ENCODE measurements at places on chromosomes 1 and 21.

GRCh38 chr1:41315871-41316270 lies 45.4 kb upstream of the FOXO6 start:
- DNase-seq = no peak

GRCh38 chr1:175840787-175841186 lies 97.4 kb upstream of the TNR start:
- no peak for DNase-seq

DNA sequence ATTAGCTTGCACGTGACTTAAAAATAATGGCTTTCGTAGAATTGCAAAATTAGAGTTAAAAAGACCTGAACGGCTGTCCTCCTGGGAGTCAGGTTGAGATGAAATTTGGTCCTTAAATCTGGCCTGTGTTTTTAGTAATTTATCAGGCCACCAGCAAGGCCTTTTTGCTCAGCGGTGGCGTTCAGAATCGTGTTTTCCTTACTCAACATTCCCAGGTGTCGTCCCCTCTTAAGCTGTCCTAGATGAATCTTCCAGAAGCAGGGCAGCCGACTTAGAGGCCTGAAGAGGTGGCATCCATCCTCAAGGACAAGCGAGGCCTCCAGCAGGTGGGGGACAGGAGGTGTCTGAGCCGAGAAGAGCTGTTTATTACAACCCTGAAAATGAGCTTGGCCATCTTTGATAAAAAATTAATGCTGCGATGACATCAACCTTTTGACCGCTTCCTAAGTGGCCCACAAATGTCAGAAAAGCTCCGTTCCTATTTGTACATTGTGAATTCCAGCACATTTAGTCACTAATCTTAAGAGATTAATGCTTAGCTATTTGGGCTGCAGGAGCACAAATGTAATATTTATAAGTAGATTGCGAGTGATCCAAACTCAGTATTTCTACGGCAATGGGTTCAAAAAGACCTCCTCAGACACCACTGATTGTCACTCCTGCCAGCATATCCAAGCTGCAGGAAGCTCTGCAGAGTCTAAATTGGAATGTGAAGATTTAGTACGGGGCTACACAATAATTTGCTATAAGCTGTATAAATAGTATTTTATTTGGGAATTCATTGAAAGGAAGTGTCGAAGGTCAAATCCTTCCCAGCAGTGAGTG lies 344.1 kb upstream of the VAMP3 start:
- no peak for DNase-seq

- no peak for DNase-seq
Measured at GRCh38 chr1:26022404-26022779, 817 bp downstream of the EXTL1 start.

DNA sequence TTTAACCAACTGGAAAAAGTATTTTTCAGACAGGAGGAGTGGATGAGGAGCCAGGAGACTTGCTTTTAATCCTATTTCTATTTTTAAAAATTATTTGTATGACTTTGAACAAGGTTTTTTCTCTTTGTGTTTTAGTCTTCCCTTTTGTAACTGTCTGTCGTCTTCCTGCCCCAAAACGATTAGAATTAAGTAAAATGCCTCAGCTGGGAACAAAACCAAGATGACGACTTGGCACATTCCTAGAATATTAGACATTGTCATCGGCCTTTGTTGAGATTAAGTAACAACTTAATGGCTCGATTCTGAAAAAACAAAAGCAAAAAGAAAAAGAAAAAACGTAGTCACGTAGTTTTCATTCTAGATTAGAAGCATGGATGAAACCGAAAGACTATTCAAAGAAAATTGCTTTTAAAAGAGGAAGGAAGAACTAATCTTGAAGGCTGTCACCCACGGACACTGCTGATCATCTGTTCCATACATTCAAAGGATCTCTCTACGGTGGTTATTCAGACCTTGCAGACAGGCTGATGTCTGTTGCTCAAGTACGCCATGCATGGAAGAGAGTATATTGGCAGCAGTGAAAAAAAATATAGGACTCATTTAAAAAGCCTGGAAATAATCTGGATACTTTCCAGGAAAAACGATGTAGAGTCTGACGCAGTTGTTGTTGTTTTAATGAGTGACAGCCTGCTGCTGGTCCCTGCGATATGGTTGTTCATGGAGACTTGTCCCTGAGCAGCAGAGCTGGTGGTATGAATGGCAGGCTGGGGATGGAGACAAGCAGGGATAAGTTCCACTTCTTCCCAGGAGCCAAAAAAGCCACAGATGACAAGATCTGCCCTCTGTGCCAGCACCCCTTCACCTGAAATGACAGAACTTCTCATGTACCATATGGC lies 16.8 kb downstream of the GNG4 start:
- DNase-seq = no peak

DNA sequence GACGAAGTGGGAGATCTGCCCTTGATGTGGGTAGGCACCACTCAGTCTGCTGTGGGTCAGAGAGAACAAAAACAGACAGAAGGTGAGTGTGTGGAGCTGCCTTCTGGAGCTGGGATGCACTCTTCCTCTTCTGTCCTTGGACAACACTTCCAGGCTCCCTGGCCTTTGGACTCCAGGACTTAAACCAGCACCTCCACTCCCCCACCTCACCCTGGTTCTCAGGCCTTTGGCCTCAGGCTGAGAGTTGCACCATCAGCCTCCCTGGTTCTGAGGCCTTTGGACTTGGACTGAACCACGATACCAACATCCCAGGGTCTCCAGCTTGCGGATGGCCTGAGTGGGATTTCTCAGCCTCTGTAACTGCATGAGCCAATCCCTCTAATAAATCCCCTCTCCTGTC lies 68.1 kb upstream of the STUM start:
- DNase-seq = no peak

DNA sequence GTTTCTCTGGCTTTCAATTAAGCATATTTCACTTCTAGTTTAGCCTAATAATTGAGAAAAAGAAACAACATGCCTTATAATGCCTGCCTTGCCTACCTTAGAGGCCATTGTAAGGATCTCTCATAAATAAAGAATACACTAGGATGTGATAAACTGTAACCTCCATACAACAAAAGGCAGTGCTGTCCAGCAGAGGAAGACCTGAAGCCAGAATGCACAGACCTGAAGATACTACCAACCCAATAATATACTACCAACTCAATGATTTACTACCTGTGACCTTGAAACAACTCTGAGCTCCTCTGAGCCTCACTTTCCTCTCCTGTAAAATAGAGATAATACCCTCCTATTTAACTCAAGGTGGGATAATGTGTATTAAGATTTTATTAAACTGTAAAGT lies 361.3 kb downstream of the TTLL7 start:
- no peak for DNase-seq

- DNase-seq = no peak
Measured at GRCh38 chr1:36502616-36503015, 19.9 kb upstream of the CSF3R start.

DNA sequence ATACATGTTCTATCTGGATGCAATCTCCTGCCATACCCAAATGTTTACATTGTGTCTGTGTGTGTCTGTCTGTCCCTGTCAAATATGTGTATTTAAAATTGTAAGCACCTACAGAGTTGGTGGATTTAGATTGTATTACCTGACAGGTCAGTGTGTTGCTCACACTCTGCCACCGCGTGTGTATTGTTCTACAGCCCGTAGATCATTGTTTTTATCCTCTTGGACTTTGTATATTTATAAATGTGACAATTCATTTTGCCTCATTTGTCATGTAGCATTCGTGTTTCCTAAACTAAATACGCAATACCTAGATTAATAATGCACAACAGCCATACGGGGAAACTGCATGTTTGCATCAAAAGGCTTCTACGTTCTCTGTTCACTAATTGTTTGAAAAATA lies 634 bp downstream of the ALG14 start:
- no peak for DNase-seq

GRCh38 chr1:204455063-204455830 lies 39.4 kb downstream of the PIK3C2B start:
- DNase-seq = no peak

DNA sequence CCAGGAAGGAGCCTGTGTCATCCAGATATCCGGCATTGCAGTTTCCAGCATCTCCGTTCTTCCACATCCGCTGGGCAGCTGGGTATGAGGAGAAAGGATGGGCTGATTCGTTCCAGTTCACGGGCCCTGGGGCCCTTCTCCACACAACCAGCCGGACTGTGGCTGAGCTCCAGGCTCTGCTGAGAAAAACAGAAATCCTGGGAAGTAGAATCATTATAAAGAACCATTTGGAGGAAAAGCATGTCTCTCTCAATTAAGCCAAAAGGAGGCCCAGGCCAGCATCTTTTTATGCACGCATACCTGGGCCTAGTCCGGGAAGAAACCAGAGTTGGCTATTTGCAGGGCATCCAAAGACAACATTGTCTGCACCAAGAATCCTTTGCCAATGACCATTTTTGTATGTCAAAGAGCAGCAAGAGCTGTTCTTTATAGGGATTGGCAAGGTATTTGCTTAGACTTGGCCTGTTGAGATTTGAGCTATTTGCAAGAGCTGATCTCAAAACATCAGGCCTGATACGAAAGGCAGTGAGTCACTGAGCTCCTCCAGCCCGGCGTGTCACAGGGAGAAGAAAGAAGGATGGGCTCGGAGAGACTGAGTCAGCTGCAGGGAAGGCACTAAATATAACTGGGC lies 84.9 kb upstream of the ARHGEF16 start:
- no peak for DNase-seq

- no peak for DNase-seq
Measured at GRCh38 chr1:51986718-51987117, 3.8 kb downstream of the RAB3B start.

- DNase-seq = no peak
Measured at GRCh38 chr1:106063510-106063909, 993.0 kb upstream of the PRMT6 start.

DNA sequence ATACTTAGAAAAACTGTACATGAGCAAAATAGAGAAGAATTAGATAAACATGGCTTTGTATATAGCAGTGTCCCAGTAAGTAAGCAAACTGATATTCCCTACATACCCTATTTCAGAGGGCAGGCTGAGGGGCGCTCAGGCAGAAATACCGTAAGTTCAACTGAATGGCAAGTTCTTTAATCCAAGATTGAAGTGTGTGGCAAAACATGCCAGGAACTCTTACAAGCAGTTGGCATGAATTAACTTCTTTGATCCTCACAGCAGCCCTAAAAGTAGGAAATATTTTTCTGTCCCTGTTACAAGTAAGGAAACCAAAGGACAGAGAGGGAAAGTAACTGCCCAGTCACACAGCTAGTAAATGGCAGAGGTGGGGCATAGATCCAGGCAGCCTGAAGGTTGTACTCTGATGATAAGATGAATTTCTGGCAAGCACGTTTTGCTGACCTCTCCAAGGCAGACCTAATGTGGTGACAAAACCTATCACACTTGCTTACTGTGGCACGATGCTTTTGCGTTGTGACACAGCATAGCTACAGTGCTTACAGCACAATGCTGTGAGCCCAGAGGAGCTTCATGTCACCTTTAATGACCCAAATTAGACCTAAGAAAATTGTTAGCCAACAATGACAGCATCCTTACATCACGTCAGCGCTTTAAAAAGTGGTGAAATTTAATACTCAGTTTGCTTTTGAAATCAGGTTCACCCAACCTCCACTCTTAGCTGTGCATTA lies 35.0 kb upstream of the THEM4 start:
- no peak for DNase-seq

GRCh38 chr21:45401916-45402900 lies 2.8 kb upstream of the COL18A1 start:
- DNase-seq = no peak

- no peak for DNase-seq
Measured at GRCh38 chr1:15388201-15388880, 21.3 kb upstream of the EFHD2 start.

GRCh38 chr1:245888809-245889208 lies 618.3 kb downstream of the SMYD3 start:
- DNase-seq = no peak

DNA sequence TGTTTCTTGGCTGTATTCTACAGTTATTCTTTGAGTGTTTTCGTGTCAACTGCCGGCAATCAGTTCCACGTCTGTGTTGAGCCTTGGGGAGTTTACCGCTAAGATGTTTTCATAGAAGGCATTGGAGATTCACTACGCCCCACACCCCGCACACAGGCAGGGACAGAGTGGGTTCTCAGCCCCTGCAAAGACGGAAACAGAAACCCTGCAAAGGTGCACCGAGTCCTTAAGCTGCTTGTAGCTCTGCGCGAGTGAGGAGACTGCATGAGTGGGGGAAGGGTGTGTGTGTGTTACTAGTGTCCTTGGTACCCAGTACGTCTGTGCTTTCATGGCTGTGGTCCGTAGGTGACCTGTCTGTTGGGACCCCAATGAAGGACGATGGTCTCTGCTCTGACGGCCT lies 1.9 kb downstream of the LHX4 start:
- no peak for DNase-seq

DNA sequence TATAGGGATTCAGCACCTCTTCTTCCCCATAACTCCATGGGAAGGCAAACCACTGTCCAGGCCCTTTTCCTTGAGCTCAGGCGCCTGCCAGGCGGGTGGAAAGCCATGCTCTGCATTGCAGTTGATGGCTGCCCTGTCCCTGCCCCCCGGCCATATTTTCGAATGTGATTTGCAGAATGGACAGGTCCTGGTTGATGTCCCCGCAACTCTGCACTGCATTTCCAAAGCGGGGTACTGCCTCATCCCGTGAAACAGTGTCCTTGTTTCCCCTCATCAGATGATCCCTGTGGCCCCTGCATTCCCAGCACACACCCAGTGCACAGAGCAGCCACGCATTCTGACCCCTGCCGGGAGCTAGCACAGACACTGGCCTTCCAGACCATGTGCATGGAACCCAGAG lies 33.7 kb upstream of the SCMH1 start:
- no peak for DNase-seq

GRCh38 chr1:59367301-59368007 lies 70.6 kb downstream of the FGGY start:
- no peak for DNase-seq

DNA sequence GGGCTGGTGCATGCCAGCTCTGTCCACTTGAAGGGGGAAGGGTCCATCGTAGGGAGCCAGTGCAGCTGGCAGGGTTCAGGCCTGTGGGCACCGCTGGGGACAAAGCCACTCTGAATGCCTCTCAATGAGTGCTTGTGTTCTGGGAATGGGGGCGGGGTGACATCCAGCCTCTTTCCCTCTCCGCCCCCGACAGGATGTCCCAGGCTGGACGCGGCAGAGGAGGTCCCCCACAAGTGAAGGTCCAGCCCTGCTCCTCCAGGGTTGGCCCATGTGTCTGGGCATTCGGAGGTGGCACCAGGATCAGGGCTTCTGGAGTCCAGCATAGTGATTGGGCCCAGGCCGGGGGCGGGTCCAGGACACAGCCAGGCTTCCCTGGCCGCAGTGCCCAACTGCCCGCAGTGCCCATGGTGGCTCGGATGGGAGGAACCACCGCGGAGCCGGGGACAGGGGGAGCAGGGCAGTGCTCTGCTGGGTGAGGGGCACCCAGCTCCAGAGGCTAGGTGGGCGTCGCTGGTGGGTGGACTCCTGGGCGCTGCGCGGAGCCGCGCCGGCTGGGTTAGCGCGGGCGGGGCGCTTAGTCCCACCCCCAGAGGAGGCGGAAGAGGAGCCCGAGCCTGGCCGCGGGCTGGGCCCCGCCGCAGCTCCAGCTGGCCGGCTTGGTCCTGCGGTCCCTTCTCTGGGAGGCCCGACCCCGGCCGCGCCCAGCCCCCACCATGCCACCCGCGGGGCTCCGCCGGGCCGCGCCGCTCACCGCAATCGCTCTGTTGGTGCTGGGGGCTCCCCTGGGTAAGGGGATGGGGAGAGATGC lies at the start of gene SHISA4:
TSS of gene SHISA4 (plus strand) at position 617 of the 808 bp plus-strand sequence. CDS start at position 714, 97 bp downstream.
- DNase-seq = no peak

All from activated T-cell treated with anti-CD3 and anti-CD28 coated beads, Interleukin-2, amount 50 U/mL, for 4 hours (primary cell).